ENCODE measurements at places on chromosomes 1 and 21.
A peak's percentile ranks its signal among the peaks of the same experiment; 100 is the strongest.

DNA sequence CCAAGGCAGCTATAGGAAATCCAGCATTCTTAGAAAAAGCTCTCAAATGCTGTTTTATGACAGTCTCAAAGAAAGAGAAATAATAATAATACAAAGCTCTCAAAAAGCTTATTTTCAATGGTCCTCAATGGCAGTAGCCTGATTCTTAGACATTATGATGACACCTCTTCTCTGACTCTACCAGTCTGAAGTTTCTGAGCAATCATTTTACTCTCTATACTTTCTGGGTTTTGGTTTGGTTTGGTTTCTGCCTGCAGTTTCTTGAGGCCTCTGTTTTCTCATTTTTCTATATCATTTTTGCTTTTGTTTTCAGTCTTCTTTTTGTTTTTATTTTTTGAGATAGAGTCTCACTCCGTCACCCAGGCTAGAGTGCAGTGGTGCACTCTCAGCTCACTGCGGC is 50.2 kb upstream of the TBX15 start:
- no peak for DNase-seq

DNA sequence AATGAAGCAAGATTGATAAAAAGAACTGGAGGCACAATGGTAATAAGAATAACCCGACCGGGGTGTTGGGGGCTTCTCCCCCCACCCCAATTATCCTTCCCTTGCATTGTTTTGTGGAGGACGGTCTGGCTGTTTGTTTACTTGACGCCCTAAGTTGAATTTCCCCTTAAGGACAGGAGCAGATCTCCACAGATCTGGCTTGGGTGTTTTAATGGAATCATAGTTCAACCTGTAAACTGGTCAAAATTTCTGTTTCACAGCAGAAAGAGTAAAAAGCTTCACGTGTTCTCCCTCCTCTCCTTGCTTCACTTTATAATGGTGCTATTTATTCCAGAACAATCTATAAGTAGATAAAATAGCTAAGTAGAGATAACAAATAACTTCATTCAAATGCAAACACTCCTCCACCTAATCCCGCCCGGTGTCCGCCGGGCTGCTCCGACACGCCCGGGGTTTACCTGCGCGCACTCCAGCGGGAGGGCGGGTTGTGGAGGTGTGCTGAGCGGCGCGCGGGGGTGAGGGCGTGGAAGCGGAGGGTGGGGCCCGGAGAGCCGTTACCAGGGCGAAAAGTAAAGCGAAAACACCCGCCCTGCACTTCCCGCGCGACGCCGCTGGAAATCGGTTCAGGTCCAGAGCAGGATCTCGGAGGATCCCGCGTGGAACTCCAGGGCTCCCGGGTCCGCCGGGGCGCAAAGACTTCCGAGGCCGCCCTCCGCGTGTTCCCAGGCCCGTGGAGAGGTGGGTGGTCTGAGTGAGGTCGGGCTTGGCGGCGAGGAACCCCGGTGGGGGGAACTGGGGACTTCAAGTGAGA is 2.0 kb upstream of the ATF3 start:
- DNase-seq = peak; percentile 57

DNA sequence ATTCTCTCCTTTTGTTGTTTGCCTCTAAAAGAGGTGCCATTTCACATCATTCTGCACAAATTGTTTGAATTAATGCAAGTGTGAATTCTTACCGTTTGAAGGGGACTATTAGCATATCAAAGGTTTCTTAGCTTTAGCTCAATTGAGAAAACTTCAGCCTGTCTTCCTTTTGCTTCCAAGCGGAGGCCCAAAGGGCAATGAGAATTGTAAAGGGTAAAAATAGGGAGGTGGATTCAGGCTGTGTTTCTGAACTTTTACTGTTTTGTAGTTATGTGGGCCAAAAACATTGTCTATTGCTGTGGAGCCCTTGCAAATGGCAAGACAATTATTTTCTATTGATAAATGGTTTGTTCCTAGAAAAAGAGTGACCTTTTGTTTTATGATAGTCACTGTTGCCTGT is 3.6 kb downstream of the ADGRL2 start:
- no peak for DNase-seq

DNA sequence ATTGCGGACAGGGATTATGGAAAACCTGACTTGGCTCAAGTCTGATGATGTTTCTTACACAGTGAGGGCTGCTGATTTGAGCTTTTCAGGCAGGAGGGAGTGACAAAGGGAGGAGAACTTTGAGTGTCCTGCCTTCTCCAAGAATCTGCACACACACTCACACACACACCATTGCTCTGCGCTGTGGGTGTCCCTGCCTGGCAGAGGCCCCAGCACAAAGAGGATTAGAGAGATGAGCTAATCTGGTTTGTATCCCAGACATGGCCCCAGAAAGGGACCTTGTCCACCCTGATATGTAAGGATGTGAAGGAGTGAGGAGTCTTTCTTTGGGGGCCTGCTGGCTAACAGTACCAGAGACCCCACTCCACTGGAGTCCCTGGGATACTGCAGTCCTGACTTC is 5.9 kb upstream of the WNT2B start:
- no peak for DNase-seq

DNA sequence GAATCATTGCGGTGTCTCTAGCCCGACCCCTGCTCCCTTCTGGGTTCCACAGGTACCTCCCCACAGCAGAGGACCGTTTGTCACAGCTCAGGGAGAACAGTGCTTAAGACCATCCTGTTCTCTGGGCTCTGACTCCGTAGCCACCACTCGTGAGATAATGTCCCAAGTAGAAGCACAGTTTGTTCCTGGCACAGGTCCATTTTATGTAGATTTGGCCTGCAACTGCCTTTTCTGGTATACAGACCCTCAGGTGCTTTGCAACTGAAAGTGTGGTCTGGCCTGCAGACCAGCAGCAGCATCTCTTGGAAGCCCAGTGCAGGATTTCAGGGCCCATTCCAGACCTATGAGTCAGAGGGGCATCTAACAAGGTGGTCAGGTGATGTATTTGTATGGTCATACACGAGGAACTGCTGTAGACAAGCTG is 28.4 kb upstream of the TMEM125 start:
- DNase-seq = no peak
